ENCODE measurements at places on chromosomes 6 and 20. TPM values are rescaled to one million over a fixed set of nuclear protein-coding genes. Genes with fewer than 3 reads are reported as not detected.

Gene DNAH8
- total RNA-seq, result not detected

Gene AARS2
- total RNA-seq, result 24.1 TPM

Gene TCF21
- total RNA-seq, result not detected

DNA sequence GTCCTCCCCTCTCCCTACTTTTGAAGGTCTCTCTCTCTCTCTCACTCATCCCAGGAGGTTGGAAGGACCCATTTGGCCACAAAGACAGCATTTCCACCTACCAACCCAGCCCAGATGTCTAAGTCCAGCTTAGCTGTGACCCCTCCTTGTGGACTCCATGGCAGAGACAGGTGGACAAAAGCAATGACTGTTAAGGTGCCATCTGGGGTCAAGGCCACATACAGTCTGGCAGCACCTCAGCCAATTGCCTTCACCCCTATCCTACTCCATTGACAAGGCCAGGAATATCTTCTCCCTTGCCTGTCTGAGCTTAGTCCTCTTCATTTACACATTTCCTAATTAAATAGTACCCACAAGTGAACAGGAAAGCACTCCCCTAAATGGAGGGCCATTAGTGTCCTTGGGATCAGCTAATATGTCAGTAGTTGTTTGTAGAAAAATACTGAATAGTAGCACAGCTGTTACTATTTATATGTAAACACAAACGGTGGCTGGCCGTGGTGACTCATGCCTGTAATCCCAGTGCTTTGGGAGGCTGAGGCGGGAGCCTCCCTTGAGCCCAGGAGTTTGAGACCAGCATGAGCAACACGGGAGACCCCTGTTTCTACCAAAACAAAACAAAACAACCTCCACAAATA lies 28.8 kb downstream of the GCM1 start:
- peaks cover 48% of the 10 kb centered on the region for H3K4me1 ChIP-seq
- no peak overlapping the region for H3K4me3 ChIP-seq
- H3K27me3 ChIP-seq, result no peaks in the 10 kb centered on the region
- peak; percentile 92 for DNase-seq
- H3K27ac ChIP-seq, result peak overlapping the region; percentile 65

- H3K4me3 ChIP-seq, result no peak overlapping the region
- H3K4me1 ChIP-seq, result no peaks in the 10 kb centered on the region
- no peak for DNase-seq
- H3K36me3 ChIP-seq, result no peaks in the 10 kb centered on the region
Observed at GRCh38 chr6:154318721-154319120, 37.9 kb downstream of the IPCEF1 start.

GRCh38 chr6:33772082-33772830 lies 16.7 kb downstream of the LEMD2 start:
- peaks cover 5% of the 10 kb centered on the region for H3K4me1 ChIP-seq
- H3K27ac ChIP-seq, result no peak overlapping the region
- peaks cover 45% of the 10 kb centered on the region for H3K36me3 ChIP-seq
- no peaks in the 10 kb centered on the region for H3K27me3 ChIP-seq

DNA sequence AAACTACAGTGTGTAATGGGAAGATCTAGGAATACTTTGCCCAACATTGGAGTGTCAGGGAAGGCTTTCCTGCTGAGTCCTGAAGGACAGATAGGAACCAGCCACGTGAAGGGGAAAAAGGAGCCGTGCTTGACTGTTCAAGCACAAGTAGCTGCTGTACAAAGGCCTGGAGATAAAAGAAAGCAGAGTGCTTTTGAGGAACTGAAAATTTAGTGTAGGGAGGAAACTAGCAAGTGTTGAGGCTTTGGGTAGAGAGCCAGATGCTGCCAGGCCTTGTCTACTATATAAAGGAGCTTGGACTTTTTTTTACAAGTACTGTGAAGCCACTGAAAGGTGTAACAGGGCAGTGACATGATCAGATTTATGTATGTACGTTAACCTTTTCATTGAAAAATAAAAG lies 39.0 kb downstream of the DSE start:
- no peaks in the 10 kb centered on the region for H3K36me3 ChIP-seq
- DNase-seq, result no peak
- H3K27ac ChIP-seq, result no peak overlapping the region
- no peaks in the 10 kb centered on the region for H3K4me1 ChIP-seq
- H3K27me3 ChIP-seq, result no peaks in the 10 kb centered on the region

GRCh38 chr6:146593986-146594385 lies 4.8 kb upstream of the ADGB start:
- peaks cover 1% of the 10 kb centered on the region for H3K4me1 ChIP-seq
- DNase-seq, result no peak
- H3K27me3 ChIP-seq, result no peaks in the 10 kb centered on the region
- H3K27ac ChIP-seq, result no peak overlapping the region
- H3K36me3 ChIP-seq, result no peaks in the 10 kb centered on the region
- H3K4me3 ChIP-seq, result no peak overlapping the region

DNA sequence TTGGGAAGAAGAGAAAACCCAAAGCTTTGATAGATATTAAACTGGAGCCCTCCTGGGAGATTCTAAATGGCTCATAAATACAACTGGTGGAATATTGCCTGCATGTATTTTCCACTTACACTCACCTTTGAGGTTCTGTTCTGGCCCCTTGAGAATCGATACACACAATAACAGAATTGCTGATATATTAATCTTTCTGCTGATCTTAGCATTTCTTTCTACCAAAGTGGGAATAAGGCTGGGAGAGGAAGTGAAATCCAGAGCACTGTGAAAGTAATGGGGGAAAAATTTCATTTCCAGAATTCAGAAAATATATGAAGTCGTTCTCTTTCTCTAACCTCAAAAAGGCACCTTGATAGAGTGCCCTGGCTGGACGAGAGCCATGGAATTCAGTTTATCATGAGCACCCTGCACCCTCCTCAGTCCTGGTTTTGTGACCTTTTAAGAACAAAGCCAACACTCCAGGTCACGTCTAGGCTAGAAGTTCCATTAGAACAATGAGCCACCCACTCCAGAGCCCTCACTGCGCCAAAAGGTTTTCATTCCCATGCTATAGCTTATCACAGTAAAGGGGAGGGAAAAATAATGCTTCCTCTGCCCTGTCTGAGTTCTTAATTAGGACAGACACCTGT lies 244.5 kb downstream of the CD83 start:
- H3K4me3 ChIP-seq, result no peak overlapping the region
- H3K27ac ChIP-seq, result no peak overlapping the region
- no peaks in the 10 kb centered on the region for H3K27me3 ChIP-seq
- no peaks in the 10 kb centered on the region for H3K4me1 ChIP-seq

DNA sequence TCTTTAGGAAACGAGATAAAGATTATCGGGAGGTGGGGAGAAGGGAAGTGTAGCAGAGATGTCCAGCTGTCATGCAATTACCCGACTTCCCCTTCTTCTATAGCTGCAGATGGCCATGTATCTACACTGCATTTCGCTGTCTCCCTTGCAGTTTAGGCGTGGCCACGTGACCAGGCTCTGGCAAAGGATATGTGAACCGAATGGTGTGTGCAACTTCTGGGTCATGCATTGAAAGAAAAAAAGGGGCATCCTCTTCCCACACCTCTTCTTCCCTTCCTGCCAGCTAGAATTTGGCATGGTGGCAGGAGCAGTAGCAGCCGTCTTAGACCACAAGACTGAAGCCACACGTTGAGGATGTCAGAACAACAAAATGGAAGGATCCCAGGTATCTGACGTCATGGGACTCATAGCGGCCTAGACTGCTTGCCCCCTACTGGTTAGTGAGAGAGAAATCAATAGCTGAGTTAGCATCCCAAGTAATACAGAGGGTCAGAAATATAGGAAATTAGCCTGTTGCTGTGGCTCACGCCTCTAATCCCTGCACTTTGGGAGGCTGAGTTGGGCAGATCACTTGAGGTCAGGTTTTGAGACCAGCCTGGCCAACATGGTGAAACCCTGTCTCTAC lies 32.8 kb downstream of the TCF15 start:
- no peak overlapping the region for H3K4me3 ChIP-seq
- peak; percentile 70 for DNase-seq
- no peak overlapping the region for H3K27ac ChIP-seq

- no peaks in the 10 kb centered on the region for H3K36me3 ChIP-seq
- H3K4me3 ChIP-seq, result no peak overlapping the region
- no peaks in the 10 kb centered on the region for H3K27me3 ChIP-seq
Observed at GRCh38 chr6:53112404-53112803, 36.2 kb downstream of the GCM1 start.

DNA sequence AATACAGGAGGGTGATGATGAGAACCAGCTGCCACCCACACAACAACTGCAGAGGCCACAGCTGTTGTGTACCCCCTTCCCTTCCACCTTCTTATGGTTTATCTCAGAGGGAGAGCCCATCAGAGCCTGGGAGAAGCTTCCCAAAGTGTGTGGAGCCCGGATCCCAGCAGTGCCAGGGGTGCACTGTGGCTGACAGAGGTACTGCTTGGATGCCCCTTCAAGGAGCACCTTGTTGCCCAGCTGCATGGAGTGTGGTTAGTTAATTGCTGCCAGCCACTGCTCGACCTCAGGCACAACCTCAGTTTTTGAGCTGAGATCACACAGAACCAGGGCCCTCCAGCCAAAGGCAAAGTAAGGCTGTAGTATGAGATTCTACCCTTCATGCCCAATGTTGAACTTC lies 13.0 kb downstream of the PI3 start:
- no peak for DNase-seq
- no peak overlapping the region for H3K4me3 ChIP-seq
- no peaks in the 10 kb centered on the region for H3K36me3 ChIP-seq
- H3K27me3 ChIP-seq, result 0 out of 2 replicates have a peak, but pooled peaks cover 1% of the 10 kb centered on the region
- no peak overlapping the region for H3K27ac ChIP-seq

- H3K27me3 ChIP-seq, result no peaks in the 10 kb centered on the region
- H3K4me1 ChIP-seq, result no peaks in the 10 kb centered on the region
- H3K27ac ChIP-seq, result no peak overlapping the region
Observed at GRCh38 chr20:53337390-53338101, 256.1 kb downstream of the ZNF217 start.

DNA sequence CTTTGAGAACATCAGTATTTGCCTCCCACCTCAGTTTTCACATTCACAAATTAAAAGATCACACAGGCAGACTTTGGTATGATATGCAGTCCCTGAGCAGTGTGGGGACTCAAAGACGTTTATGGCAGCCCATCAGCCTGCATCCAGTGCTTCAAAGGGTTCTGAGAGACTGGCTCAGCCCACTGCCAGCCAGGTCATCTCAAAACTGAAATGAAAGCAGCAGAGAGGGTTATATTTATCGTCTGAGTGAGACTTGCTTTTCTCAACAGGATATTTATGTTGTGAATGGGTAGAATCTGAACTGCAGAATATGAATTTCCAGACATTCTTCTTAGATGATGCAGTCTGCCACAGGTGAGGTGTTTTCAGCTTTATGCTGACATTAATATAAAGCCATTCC lies 159.8 kb downstream of the NRN1 start:
- no peaks in the 10 kb centered on the region for H3K4me1 ChIP-seq
- H3K36me3 ChIP-seq, result no peaks in the 10 kb centered on the region
- DNase-seq, result no peak
- no peak overlapping the region for H3K27ac ChIP-seq

- H3K4me1 ChIP-seq, result no peaks in the 10 kb centered on the region
- DNase-seq, result no peak
- no peak overlapping the region for H3K4me3 ChIP-seq
Observed at GRCh38 chr6:11952316-11952715, 59.8 kb upstream of the HIVEP1 start.

- H3K4me1 ChIP-seq, result peaks cover 66% of the 10 kb centered on the region
- peak; percentile 56 for DNase-seq
- peak within 1 kb of the TSS; percentile 59 for H3K4me3 ChIP-seq
- no peak within 1 kb of the TSS for H3K27ac ChIP-seq
- H3K27me3 ChIP-seq, result peaks cover 6% of the 10 kb centered on the region
- no peaks in the 10 kb centered on the region for H3K36me3 ChIP-seq
Observed at GRCh38 chr20:3239026-3239866, at the start of gene SLC4A11. TSS of gene SLC4A11 (minus strand) at chr20:3239190. CDS start at chr20:3239137, 53 bp downstream.

DNA sequence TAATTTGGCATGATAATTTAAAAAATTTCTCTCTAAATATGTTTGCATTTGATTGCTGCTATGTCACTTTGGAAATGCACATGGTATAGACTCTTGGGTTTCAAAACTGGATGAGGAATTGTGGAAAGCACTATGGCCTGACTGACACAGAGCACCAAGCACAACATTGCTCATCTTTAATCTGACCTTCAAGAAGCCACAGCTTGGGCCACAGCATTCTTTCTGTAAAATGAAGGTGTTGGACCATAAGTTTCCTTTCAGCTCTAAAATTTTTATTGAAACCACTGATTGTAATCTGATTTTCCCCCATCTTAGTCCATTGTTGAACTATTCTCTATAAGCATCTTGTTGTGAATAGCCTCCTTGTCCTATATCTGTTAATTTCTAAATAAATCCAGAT lies 41.0 kb downstream of the QKI start:
- H3K27me3 ChIP-seq, result no peaks in the 10 kb centered on the region
- no peak for DNase-seq
- H3K27ac ChIP-seq, result no peak overlapping the region

- H3K4me3 ChIP-seq, result no peak overlapping the region
- H3K4me1 ChIP-seq, result peaks cover 24% of the 10 kb centered on the region
- no peaks in the 10 kb centered on the region for H3K36me3 ChIP-seq
Observed at GRCh38 chr6:6678185-6678671, 89.7 kb downstream of the LY86 start.
